ENCODE measurements at places on chromosomes 11 and 22. TPM values are rescaled to one million over a fixed set of nuclear protein-coding genes. Genes with fewer than 3 reads are reported as not detected.

The MUC6 gene
- total RNA-seq = not detected

- H3K27ac ChIP-seq = no peak overlapping the region
- no peaks in the 10 kb centered on the region for H3K36me3 ChIP-seq
- H3K27me3 ChIP-seq = no peaks in the 10 kb centered on the region
- DNase-seq = no peak
- H3K4me3 ChIP-seq = no peak overlapping the region
- peaks cover 52% of the 10 kb centered on the region for H3K4me1 ChIP-seq
These were observed 7.6 kb downstream of the FXYD2 start for GRCh38 chr11:117816846-117817367.

The BRSK2 gene
- total RNA-seq = 32.8 TPM

DNA sequence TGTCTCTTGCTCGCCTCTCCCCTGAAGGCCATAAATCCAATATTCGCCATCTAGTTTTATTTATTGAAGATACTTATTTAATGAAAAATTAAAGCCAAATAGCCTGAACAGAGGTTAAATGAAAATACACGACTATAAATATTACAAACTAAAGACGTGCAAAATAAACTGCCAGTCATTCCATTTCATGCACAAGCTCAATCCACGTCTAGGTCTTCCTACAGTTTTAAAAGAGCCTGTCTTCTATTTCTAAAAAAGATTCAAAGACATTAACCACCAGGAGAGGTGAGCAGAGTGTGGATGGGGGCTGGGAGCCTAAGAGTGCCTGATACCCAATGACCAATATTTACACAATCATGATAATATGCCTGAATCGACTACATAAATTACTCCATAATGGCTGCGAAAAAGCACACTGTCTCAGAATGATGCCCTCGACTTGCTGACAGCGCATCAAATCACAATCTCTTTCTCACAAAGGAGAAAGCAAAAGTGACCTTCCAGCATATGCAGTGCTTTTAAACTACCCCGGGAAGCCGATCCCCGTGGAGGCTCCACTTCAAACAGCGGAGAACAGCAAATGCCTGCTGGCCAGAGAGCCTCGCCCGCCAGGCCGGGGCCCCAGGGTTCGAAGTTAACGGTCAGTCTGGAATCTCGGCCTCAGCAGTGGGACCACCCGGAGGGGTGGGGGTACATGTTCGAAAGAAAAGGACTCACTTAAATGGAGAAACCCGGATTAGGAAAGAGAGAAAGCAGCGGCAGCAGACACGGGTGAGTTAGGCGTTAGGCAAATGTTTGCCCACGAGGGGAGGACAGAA lies 1.7 kb downstream of the FCHSD2 start:
- peak; percentile 47 for DNase-seq
- H3K27ac ChIP-seq = peak overlapping the region; percentile 72

DNA sequence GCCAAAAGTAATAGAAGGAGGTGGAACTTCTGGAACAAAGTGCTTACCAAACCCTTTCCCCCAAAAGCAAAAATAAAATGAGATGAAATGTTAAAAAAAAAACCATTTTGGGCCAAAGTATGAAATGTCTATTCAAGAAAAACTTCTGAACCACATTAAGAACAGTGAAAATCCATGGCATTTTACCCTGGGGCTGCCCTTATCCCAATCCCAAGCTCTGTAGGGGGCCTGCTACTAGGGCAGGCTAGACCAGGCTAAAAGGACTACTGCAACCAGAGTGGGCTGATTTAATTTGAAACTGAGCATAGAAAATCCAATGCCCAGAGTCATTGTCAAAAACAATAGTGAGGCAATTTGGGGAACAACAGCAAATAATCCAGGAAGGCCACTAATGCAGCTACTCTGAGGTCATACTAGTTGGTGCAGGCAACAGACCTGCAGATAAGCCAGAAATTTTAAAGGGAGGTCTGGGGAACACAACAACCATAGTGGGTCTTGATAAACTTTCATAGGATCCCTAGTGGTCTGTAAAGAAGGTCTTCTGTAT lies 99.4 kb downstream of the RELT start:
- H3K27ac ChIP-seq = no peak overlapping the region
- no peak for DNase-seq
- H3K4me3 ChIP-seq = no peak overlapping the region
- peaks cover 5% of the 10 kb centered on the region for H3K4me1 ChIP-seq

The RTN3 gene
- 162 TPM for total RNA-seq

DNA sequence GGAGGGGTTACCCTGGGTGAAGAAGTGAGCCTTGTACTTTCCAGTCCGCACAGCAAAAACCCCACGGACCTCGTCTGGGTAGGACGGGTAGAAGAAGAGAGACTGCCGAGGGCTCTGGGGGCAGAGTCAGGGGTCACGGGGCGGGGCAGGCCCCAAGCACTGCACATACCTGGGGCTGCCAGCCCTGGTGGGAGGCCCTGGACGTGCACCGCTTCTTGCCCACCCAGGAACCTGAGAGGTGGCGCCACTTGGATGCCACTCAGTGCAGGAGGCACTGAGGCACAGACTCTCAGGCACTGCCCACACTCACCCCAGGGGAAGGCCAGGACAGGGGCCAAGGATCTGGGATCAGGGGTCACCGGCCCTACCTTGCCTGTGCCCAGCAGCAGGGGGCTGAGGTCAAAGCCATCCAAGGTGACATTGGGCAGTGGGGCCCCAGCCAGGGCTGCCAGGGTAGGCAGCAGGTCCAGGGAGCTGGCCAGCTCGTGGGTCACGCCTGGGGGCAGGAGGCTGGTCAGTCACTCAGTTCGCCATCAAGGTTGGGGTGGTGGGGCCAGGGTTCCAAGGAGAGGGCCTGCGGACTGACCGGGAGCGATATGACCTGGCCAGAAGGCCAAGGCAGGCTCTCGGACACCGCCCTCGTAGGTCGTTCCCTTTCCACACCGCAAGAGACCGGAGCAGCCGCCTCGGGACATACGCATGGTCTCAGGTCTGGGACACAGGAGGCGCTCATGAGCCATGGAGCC lies 2.2 kb downstream of the ARSA start:
- H3K27me3 ChIP-seq = no peaks in the 10 kb centered on the region
- DNase-seq = no peak
- peaks cover 26% of the 10 kb centered on the region for H3K4me1 ChIP-seq
- H3K36me3 ChIP-seq = no peaks in the 10 kb centered on the region

The C1QTNF4 gene
- total RNA-seq = 0.75 TPM

The GCAT gene
- 24.4 TPM for total RNA-seq

- H3K4me3 ChIP-seq = no peak overlapping the region
- H3K27me3 ChIP-seq = no peaks in the 10 kb centered on the region
- no peak overlapping the region for H3K27ac ChIP-seq
These were observed 16.2 kb downstream of the MISFA start for GRCh38 chr11:18615628-18616392.

- no peak for DNase-seq
- H3K27ac ChIP-seq = no peak overlapping the region
- no peaks in the 10 kb centered on the region for H3K27me3 ChIP-seq
- H3K4me1 ChIP-seq = peaks cover 7% of the 10 kb centered on the region
These were observed 1.6 kb downstream of the SESN3 start for GRCh38 chr11:95229199-95229992.

The LIF gene
- total RNA-seq = 8.0 TPM

DNA sequence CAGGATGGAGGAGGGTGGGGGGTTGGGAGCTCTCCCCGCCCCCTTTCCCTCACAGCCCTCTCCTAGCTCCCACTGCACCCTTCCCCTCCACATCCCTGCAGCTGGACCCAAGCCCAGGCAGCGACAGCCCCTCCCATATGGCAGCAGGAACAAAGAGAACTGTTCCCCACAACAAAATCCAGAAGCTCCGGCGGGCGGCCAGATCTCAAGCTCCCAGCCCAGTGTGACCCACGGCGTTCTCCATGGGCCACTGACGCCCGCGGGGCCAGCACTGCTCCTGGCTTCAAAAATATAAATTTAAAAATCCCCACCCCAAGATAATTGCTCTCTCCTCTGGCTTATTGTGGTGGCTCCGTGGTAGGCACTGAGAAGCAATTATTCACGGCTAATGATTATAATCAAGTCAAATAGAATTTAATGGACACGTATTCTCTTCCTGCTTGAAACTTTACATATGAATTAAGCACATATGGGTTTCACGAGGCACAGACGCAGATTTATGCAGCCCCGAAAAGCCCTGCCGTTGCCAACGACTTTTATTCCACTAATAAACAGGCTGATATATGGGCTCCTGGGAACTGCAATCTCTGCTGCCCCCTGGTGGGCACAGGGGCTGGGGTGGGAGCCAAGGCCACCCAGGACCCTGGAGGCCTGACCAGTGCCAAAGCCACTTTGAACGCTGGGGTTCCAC lies 17.5 kb downstream of the MACROD1 start:
- H3K4me1 ChIP-seq = no peaks in the 10 kb centered on the region
- no peak overlapping the region for H3K4me3 ChIP-seq
- no peak overlapping the region for H3K27ac ChIP-seq
- peak; percentile 58 for DNase-seq
- H3K27me3 ChIP-seq = no peaks in the 10 kb centered on the region
- no peaks in the 10 kb centered on the region for H3K36me3 ChIP-seq

- H3K27ac ChIP-seq = no peak overlapping the region
- H3K4me3 ChIP-seq = no peak overlapping the region
- H3K4me1 ChIP-seq = no peaks in the 10 kb centered on the region
- H3K27me3 ChIP-seq = no peaks in the 10 kb centered on the region
- no peak for DNase-seq
These were observed 45.5 kb downstream of the APIP start for GRCh38 chr11:34870548-34871196.

The SYT9 gene
- total RNA-seq = not detected

The KRTAP5-11 gene
- not detected for total RNA-seq

DNA sequence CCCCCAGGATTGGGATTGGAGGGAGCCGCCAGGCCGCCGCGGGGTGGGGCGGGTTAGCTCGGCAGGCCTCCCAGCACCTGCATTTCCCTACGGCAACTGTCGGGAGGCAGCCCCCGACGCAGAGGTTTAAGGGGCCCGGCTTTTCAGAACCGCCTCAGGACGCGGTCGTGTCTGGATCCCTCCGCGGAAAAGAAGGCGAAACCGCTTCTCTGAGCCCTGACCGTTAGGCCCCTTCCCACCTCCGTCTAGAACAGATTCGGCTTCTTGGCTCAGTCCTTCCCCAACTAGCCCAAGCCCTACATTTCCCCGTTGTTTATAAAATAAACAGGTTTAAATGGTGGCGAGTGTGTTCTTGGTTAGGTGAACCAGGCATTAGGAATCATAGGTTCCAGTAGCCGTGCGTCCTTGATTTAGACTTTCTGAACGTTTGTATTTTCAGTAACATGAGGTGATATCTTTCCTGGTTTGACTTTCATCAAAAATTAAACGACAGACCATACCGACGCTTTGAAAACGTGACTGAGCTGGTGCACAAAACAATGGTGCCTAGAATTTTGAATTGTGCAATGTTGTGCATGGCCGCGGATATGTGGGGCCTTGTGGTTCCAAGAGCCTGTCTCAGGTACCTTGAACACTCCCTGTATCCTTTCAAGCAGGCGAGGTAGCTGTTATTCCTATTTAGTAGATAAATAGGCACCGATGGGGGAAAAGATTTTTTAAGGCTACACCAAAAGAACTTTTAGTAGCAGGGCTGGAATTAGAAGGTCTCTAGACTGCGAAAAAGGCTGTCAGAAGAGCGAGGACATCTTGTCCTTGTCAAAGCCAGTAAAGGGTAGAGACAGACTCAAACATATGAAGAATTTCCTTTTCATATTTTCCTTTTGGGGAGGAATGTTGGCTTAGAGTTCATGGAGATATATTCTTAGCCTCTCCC lies 1.2 kb upstream of the HSPA8 start:
- H3K36me3 ChIP-seq = peaks cover 12% of the 10 kb centered on the region
- peak; percentile 71 for DNase-seq
- peak overlapping the region; percentile 70 for H3K4me3 ChIP-seq
- H3K27me3 ChIP-seq = no peaks in the 10 kb centered on the region

GRCh38 chr11:117026593-117027330 lies 71.5 kb downstream of the SIK3 start:
- H3K4me1 ChIP-seq = peaks cover 44% of the 10 kb centered on the region
- no peak for DNase-seq
- no peak overlapping the region for H3K27ac ChIP-seq
- no peak overlapping the region for H3K4me3 ChIP-seq
- no peaks in the 10 kb centered on the region for H3K36me3 ChIP-seq
- H3K27me3 ChIP-seq = no peaks in the 10 kb centered on the region

The SPTY2D1 gene
- total RNA-seq = 21.4 TPM

- H3K27me3 ChIP-seq = no peaks in the 10 kb centered on the region
- H3K4me3 ChIP-seq = no peak overlapping the region
- no peak overlapping the region for H3K27ac ChIP-seq
- DNase-seq = no peak
- H3K4me1 ChIP-seq = peaks cover 36% of the 10 kb centered on the region
- H3K36me3 ChIP-seq = no peaks in the 10 kb centered on the region
These were observed 6.6 kb downstream of the HOATZ start for GRCh38 chr11:111521135-111521534.

DNA sequence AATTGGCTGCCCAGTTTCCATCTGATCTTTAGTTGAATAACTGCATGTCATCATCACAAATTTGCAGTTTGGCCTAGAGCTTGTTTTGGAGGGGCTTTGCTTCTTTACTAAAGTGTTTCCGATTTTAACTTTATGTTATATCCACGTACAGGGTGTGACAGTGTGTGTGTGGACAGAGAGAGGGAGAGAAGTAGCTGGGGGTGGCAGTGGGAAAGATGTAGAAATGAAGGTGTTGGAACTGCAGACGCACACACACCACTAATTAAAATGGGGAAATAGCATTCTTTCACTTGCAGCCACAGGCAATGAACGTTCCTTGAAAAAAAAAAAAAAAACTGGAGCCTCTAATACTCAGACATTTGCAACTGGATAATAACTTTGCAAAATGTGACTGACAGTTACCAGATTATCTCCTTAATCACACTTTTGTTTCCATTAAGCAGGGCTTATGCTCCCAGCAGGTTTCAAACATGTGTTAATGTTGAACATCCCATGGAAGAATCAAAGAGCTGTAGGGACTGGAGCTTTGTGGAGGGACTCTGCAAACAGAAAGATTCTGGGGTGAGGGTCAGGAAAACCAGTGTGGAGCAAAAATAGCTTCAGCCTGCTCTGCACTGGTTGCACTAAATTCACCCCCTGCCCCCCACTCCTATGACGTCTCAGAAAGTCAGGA lies 238.1 kb upstream of the TENM4 start:
- no peaks in the 10 kb centered on the region for H3K4me1 ChIP-seq
- no peaks in the 10 kb centered on the region for H3K36me3 ChIP-seq
- no peak overlapping the region for H3K4me3 ChIP-seq
- DNase-seq = no peak
- H3K27ac ChIP-seq = no peak overlapping the region
- H3K27me3 ChIP-seq = no peaks in the 10 kb centered on the region

The AIFM3 gene
- total RNA-seq = 0.73 TPM
